ENCODE measurements at places on chromosomes 16 and 17. TPM values are rescaled to one million over a fixed set of nuclear protein-coding genes. Genes with fewer than 3 reads are reported as not detected.

Gene CCDC40
- 8.5 TPM for total RNA-seq

Gene CTRL
- 1.4 TPM for total RNA-seq

DNA sequence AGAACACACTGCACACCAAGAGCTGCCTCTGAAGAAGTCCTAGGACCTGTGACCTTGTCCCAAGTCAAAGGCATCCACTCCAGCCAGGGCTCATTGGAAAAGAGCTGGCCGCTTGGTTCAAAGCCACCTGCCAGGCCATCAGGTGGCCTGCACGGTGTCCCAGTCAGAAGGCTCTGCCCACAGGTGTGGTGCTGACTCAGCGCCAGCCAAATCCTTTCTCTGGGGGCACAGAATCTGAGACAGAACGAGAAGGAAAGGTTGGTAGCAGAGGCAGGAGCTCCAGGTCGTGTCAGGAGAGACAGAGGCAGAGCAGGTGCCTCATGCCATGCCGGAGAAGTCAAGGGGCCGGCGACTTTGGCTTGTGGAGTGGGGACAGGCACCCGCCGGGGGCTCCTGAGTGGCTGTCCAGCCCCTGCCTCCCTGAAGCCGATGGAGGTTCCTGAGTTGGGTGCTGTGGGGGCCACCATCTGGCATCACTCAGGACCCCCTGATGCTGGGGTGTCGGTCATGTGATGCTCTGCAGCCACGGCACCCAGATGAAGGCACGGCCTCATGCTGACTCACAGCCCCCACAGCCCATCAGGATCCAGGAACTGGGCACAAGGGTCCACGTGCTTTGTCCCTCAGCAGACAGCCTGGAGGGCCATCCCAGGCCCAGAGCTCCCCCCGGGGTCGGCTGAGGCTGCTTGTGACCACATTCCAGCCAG lies 128.1 kb upstream of the FOXF1 start:
- DNase-seq = no peak

- no peak for DNase-seq
These were observed 22.3 kb downstream of the CDR2 start for GRCh38 chr16:22352140-22352539.

GRCh38 chr16:70598937-70599503 lies 47.3 kb upstream of the IL34 start:
- no peak for DNase-seq

Gene SLC5A11
- total RNA-seq = 0.45 TPM

DNA sequence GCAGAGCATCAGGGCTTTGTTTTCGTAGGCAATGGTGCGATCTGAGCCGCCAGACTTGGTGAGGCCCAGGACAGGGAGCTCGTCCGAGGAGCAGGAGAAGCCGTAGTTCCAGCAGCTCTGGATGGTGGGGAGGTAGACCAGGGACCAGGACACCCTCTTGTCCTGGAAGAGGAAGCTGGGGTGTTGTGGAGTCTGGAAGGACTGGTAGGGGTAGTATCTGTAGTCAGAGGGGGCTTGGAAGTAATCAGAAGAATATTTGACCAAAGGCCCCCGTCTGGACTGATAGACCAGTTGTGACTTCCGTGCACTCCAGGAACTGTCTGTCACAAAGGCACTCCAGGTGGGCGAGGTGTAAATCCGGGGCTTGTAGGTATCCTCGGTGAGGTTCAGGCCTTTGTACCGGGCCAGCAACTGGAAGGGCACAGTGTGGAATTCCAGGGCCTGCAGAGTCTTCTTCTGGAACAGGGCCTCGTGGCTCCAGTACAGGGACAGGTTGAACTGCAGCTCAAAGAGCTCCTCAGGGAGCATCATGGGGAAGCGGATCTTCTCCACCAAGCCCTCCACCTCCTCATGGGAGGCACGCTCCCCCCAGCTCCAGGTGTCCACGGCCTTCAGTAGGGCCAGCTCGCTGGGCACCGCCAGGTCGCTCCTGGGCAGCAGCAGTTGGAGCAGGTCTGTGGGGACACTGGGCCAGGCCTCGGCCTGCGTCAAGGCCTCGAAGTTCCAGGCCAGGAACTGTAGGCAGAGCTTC lies 7.8 kb downstream of the LGALS3BP start:
- DNase-seq = no peak

DNA sequence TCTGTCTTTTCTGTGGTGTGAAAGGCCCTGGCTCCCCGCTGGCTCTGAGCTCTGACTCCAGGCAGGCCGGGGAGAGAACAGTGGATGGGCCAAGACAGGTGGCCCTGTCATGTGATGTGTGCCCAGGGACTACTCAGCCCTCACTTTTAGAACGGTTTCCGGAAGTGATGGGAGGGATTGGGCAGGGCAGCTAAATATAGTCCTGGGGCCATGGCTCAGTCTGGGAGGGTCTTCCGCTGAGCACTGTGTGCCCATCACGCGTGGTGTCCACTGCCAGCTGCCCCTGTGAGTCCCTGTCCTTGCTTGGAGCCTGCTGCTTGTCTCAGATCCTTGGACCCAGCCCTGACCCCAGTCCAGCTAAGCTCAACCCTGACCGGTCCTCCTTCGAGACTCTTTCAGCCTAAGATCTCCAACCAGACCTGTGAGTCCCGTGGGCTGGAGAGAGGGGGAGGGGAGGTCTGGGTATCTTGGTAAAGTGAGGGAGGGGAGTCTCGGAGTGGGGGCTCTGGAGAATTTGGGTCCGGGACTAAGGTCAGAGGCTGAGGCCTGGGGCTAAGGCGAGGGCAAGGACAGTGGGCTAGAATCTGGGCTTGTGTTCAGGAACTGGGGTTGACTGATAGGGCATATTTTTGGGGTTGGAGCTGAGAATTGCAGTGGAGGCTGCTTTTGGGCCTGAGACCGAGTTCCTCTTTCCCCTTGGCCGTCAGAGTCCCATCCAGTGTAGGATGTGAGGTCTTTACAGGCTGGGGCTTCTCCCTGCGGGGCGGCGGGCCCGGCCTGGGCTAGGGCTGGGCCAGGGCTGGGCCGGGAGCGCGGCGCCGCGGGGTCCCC lies at the start of gene TRIM72:
Gene TRIM72 (plus strand): TSS at position 243 of the 831 bp plus-strand sequence. CDS start 620 bp downstream, outside the sequence.
- no peak for DNase-seq

DNA sequence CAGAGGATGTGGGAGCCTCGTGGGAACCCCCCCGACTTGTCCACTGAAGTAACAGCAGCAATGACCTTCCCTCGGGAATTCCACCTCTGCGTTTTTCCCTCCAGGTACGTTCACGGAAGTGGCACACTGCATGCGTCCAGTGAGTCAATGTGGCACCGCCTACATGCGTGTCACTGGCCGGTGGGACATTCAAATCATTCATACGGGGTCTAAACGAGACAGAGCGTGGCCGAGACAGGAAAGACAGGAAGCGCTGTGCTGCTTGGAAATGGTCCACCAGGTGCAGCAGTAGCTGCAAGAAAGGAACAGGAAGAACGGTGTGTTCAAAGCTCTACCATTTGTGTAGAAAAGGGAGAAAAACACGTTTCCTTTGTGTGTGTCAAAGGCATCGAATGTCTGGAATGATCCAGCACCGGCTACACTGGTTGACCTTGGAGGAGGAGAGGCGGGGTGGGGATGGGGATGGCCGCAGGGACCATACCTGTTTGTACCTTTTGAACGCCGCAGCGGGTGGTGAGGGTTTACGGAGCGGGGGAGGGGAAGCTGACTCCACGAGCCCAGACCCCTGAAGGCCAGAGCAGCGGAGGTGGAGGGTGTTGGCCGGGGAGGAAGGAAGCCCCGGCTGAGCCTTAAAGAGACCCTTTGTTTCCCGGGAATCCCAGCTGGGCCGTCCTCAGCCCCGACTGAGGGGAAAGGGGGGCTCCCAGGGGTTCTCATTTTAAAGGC lies 1.7 kb upstream of the PGAP6 start:
- no peak for DNase-seq

Gene NT5M
- total RNA-seq = 5.9 TPM

- no peak for DNase-seq
These were observed 18.1 kb upstream of the GHDC start for GRCh38 chr17:42212382-42212781.

DNA sequence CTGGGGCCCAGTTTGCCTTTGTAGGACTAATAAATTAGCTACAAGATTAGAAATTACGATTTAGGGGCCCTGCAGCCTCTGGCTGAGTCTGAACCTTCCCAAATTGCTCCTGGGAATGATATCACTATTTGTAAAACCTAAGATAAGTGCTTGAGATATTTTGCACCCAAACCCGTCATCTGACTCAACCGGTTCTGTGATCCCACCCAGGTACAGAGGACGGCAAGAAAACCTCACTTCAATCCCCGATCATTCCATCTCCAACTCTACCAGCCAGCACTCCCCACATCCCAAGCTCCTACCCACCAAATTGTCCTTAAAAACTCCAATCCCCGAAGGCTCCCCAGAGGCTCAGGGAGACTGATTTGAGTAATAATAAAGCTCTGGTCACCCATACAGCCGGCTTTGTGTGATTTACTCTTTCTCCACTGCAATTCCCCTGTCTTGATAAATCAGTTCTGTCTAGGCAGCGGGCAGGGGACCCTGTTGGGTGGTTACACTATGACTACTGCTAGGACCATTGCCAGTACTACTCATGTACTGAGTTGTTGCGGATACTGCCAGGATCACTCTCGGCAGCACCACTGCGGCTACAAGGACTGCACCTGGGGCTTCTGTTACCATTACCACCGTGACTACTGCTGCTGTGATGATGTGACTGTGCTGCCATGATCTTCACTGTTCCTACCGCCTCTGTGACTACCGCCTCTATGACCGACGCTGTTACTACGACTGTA lies 73.1 kb downstream of the IRF8 start:
- no peak for DNase-seq

DNA sequence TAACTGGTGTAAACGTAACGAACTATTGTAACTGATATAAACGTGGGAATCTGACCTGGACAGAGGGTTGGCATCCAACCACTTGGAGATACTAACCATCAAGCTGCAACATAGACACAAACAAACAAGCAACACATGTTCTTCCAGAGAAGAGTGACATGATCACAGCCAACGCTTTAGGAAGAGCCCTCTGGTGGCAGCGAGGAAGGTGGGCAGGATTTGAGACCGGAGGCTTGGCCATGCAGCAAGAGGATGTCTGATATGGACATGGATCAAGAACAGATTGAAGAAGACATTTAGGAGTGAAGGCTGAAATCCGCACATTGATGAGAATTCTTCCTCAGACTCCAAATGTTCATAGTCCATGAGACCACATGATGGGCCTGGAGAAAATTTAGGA lies 40.3 kb upstream of the TNRC6A start:
- DNase-seq = no peak

GRCh38 chr16:81273223-81273950 lies 34.9 kb downstream of the BCO1 start:
- DNase-seq = no peak

DNA sequence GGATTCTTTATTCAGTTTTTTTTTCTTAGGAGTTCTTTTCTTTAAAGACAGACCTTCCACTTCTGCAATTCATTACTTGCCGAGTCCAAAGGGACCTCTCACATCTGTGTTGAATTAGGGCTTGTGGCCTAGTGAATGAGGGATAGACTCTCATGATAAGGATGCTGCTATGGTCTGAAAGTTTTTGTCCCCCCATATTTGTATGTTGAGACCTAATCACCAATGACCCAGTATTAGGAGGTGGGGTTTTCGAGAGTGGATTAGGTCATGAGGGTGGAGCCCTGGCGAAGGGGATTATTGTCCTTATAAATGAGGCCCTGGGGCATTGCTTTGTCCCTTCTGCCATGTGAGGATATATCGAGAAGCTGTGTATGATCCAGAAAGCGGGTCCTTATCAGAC lies 9.5 kb downstream of the KRT12 start:
- DNase-seq = no peak

Gene SYNGR3
- 2.5 TPM for total RNA-seq

DNA sequence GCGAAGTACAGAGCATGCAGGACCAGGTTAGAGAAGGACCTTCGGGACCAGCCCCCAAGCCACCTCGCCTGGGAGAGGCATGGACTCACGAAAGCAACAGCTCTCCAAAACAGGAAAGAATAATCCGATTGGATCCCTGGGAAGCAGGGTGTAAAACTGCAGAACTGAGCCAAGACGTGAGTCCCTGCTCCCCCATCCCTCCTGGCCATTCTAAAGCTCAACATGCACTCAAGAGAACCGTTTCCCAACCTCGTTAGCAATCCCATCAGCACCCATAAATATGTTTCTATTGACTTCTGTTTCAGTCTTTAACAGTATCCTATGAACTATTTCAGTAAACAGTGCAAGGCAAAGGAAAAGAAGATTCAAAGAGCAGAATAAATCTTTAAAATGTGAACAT lies 167.0 kb downstream of the COPRS start:
- peak; percentile 48 for DNase-seq

Gene CTRB2
- total RNA-seq = not detected

Gene SNAI3
- 0.79 TPM for total RNA-seq

Gene C16orf78
- total RNA-seq = not detected

All from type B pancreatic cell (in vitro differentiated cells).